ENCODE measurements at places on chromosomes 6 and 20. TPM values are rescaled to one million over a fixed set of nuclear protein-coding genes. Genes with fewer than 3 reads are reported as not detected.

Gene RGS17
- 12.2 TPM for total RNA-seq

DNA sequence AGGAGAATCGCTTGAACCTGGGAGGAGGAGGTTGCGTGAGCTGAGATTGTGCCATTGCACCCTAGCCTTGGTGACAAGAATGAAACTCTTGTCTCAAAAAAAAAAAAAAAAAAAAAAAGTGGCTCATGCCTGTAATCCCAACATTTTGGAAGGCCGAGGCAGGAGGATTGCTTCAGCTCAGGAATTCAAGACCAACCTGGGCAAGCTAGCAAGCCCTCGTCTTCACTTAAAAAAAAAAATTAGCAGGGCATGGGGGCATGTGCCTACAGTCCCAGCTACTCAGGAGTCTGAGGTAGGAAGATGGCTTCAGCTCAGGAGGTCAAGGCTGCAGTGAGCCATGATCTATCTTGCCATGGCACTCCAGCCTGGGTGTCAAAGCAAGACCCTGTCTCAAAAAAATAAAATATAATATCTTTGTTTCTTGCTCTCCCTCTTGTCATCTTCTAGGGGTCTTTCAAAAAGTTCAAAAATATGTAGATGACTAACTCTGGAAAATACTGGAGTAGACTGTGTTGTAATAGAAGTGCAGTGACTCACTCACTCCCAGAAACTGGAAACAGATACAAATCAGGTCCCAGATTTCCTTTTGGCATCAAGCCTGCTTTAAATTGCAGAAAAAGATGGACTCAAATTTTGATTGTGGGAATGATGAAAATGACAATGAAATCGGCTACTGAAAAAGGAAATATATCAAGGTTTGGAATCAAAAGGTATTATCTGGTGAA is 2.8 kb upstream of the GINM1 start:
- H3K4me1 ChIP-seq = no peaks in the 10 kb centered on the region
- H3K36me3 ChIP-seq = no peaks in the 10 kb centered on the region
- H3K27me3 ChIP-seq = no peaks in the 10 kb centered on the region
- DNase-seq = no peak
- H3K4me3 ChIP-seq = no peak overlapping the region
- H3K27ac ChIP-seq = no peak overlapping the region

- no peak for DNase-seq
- H3K4me3 ChIP-seq = no peak overlapping the region
- no peak overlapping the region for H3K27ac ChIP-seq
- H3K4me1 ChIP-seq = peaks cover 3% of the 10 kb centered on the region
Observed at GRCh38 chr6:105515054-105515453, 112.2 kb upstream of the PREP start.

DNA sequence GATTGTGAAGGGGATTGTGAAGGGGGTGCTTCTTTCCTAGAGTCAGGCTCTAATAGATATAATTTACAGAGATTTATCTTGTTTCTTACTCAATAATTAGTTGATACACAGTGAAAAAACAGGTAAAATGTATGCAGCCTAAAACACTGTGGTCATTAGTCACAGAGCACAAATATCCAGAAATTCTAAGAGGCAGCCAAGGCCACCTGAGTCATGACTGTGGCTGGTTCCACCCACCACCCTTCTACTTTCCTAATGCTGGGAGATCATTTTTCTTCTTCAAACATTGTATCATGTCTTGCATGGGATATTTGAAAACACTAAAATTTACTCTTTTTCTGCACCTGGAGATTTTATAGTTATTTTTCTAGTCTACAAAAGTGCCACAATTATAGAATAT is 181.6 kb downstream of the OTOR start:
- H3K27me3 ChIP-seq = no peaks in the 10 kb centered on the region
- no peak for DNase-seq
- no peaks in the 10 kb centered on the region for H3K4me1 ChIP-seq
- no peak overlapping the region for H3K27ac ChIP-seq
- no peaks in the 10 kb centered on the region for H3K36me3 ChIP-seq

- H3K36me3 ChIP-seq = no peaks in the 10 kb centered on the region
- no peak overlapping the region for H3K4me3 ChIP-seq
- DNase-seq = no peak
- H3K27ac ChIP-seq = no peak overlapping the region
- H3K4me1 ChIP-seq = peaks cover 7% of the 10 kb centered on the region
- no peaks in the 10 kb centered on the region for H3K27me3 ChIP-seq
Observed at GRCh38 chr6:112245511-112246203, 8.7 kb downstream of the LAMA4 start.

Gene C2
- 0.26 TPM for total RNA-seq

DNA sequence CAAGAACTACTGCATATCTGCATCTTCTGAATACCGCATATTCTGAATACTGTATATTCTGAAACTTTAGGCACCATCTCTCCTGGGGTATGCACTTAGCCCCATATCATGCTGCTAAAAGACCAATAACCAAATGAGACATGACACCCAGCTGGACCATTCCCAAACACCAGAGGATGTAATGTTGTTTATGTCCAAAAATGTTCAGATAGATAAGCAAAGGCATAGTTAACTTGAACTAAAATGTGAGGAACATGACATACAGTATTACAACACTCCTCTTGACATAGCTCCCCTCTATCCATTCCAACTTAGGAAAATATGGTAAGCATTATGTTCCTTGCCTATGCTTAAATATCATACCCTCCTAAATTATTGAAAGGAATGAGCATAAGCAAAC is 127.3 kb downstream of the TENT5A start:
- H3K36me3 ChIP-seq = no peaks in the 10 kb centered on the region
- no peaks in the 10 kb centered on the region for H3K4me1 ChIP-seq
- no peak overlapping the region for H3K4me3 ChIP-seq
- H3K27me3 ChIP-seq = no peaks in the 10 kb centered on the region

Gene MCCD1
- not detected for total RNA-seq

DNA sequence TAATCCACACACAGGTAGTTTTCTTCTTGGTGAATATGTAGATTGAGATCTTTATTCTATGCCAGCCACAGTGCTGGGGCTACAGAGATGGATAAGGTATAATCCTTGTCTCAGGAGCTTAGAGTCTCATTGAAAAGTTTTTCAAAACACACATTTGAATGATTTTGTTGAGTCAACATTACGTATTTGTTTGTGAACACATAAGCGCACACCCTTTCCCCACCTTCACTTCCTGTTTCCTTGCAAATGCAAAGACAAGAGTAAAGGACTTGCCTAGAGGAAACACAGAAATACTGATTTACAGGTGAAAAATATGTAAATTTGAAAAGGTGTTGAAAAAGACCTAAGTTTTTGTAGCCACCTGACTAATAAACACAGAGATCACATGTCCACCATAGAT is 27.8 kb downstream of the VAPB start:
- no peaks in the 10 kb centered on the region for H3K36me3 ChIP-seq
- H3K4me3 ChIP-seq = no peak overlapping the region
- 0 out of 2 replicates have a peak, but pooled peaks cover 2% of the 10 kb centered on the region for H3K4me1 ChIP-seq

- peak overlapping the region; percentile 96 for H3K27ac ChIP-seq
- DNase-seq = no peak
- H3K36me3 ChIP-seq = no peaks in the 10 kb centered on the region
- H3K4me3 ChIP-seq = peak overlapping the region; percentile 89
- H3K4me1 ChIP-seq = peaks cover 10% of the 10 kb centered on the region
Observed at GRCh38 chr6:26205625-26206574, 118.7 kb downstream of the HFE start.

Gene DEFB119
- not detected for total RNA-seq

Gene LY6G6D
- not detected for total RNA-seq

DNA sequence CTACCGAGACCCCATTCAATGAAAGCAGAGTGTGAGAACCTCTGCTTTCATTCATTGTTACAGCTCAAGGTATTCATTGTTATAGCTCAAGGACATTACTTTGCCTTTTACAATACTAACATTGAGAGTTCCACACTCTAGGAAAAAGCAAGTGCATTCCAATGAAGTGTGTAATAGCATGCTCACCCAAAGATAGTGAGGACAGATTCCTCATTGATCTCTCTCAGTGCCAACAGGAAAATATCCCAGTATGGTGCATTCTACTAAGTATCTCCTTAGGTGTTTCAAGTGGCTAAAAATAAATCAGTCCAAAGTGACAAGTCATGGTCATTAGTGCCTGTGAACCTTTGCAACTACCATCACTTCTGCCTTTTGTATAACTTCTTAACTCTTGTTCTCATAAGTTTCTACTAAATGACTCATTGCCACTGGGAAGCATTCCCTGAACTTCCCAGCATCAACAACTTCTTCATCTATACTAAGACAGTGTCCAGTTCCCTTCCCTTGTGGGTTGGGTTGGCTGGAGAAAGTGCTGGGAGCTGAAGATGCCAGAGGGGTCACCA is 140.7 kb upstream of the STXBP5 start:
- no peaks in the 10 kb centered on the region for H3K36me3 ChIP-seq
- H3K27me3 ChIP-seq = no peaks in the 10 kb centered on the region
- no peak for DNase-seq
- H3K27ac ChIP-seq = no peak overlapping the region
- no peak overlapping the region for H3K4me3 ChIP-seq
- H3K4me1 ChIP-seq = no peaks in the 10 kb centered on the region

Gene PLCB4
- total RNA-seq = 14.1 TPM

DNA sequence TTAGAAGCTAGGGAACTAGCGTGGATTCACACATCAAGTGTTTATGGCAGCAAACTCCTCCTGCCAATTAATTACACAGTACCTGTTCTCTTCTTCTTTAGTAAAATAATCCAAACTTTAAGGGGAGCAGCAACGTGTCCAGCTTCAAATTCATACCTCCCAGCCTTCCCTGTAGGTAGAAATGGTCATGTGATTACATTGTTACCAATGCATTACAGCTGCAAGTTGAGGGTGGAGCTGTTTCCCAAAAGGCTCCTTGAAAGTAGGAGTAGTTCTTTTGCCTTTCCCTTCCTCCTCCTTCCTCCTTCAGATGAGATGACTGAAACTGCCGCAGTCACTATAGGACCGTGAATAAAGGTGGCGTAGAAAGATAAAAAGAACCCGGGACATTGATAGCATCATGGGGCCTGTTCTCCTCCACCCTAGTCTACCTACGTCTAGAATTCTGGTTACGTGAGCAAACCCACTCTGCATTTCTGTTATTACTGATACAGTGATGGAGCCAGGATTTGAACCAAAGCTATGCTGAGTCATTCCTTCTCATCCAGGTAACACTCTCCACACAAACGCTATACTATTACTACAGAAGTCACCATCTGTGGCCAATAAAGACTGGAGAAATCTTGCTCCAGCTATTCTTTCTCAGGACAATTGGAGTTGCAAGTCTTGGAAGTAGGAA is 18.2 kb downstream of the LINC00237 start:
- H3K36me3 ChIP-seq = no peaks in the 10 kb centered on the region
- peaks cover 14% of the 10 kb centered on the region for H3K4me1 ChIP-seq
- no peak overlapping the region for H3K4me3 ChIP-seq
- no peaks in the 10 kb centered on the region for H3K27me3 ChIP-seq

DNA sequence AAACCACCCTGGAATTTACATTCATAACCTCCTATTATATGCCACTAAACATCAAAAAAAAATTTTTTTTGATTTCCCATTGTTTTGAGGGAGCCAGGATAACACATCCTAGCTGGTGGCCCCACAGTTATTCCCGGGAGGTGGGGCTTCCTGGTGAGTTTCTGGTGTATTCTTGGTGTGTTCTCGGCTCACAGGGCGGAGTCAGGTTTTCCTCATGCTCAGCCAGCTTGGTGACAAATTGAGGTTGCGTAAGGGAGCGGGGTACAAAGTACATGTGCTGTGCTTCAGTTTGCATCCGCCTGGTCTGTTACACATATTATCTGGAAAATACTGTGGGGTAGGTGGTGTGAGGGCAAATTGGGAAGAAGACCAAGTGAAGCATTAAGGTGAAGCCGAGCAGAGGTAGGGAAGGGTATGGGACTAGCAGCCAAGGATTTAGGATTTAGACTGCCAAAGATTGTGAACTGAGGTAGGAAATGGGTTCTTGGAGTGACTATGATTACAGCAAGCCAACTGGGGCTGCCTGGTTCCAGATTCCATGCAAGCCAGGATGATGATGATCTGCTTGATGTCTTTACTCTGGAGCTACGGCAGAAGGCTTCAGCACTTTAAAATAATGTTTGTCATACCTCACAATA is 46.2 kb upstream of the EEF1A1 start:
- H3K4me1 ChIP-seq = peaks cover 14% of the 10 kb centered on the region
- DNase-seq = no peak
- no peaks in the 10 kb centered on the region for H3K27me3 ChIP-seq
- H3K4me3 ChIP-seq = no peak overlapping the region
- no peaks in the 10 kb centered on the region for H3K36me3 ChIP-seq

Data from H1 (cell line).